Fibroblast of upper back skin (primary cell): ENCODE measurements at places on chromosomes 3 and 15.

DNA sequence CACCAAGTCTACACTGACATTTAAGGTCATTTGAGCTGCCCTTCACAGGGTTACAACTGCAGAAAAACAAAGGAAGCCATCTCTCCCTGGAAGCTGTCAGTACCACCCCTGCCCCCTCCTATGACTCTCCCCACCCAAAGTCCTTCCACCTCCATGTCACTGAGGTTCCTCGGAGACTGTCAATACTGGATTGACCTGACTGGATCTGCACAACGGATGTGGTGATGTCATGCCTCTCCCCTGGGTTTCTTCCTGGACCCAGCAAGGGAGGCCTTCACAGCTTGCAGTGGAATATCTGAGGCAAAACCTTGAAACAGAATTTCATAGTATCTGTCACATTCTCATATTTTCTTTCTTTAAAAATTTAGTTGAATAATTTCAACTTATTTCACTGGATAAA, 153.5 kb downstream of the CLSTN2 start:
- DNase-seq: no peak

- DNase-seq: no peak
Observed at GRCh38 chr15:26805470-26805869, 32.6 kb upstream of the GABRB3 start.

GRCh38 chr15:82056958-82057823, 11.4 kb upstream of the MEX3B start:
- DNase-seq: peak; percentile 74

GRCh38 chr15:100671858-100672543, 69.6 kb downstream of the ASB7 start:
- peak; percentile 50 for DNase-seq

DNA sequence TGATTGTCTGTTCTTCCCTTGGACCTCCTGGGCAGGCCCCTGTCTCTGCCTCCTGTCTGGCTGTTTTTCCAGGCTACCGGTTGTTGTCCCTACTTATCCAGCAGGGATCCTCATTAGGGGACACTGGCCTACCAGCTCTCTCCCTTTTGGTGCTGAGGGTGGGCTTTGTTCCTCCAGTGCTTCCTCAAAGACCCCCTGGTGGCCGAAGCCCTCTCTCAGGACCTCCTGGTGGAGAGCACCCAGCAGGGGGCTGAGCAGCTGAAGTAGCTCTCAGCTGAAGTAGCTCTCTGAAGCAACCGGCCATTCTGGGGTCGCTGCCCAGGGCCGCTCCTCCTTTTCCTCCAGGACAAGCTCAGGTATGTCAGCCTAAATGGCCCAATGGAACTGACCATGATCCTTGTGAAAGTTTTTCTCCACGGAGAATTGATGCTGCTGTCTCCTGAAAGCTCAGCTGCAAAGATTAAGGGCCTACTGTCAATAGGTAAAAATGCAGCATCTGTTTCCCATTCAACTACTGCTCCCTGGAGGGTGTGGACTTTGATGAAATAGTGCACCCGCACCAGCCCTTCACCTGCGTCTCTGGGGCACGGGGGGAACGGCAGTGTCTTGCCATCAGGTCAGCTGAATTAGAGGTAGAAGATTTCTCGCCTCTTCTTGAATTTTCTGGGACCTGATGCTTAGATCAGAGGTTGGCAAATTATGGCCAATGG, 27.6 kb downstream of the ARNT2 start:
- no peak for DNase-seq

- no peak for DNase-seq
Observed at GRCh38 chr3:42693530-42693930, 8.2 kb downstream of the KLHL40 start.

GRCh38 chr15:72058585-72058984, 59.4 kb downstream of the MYO9A start:
- no peak for DNase-seq

DNA sequence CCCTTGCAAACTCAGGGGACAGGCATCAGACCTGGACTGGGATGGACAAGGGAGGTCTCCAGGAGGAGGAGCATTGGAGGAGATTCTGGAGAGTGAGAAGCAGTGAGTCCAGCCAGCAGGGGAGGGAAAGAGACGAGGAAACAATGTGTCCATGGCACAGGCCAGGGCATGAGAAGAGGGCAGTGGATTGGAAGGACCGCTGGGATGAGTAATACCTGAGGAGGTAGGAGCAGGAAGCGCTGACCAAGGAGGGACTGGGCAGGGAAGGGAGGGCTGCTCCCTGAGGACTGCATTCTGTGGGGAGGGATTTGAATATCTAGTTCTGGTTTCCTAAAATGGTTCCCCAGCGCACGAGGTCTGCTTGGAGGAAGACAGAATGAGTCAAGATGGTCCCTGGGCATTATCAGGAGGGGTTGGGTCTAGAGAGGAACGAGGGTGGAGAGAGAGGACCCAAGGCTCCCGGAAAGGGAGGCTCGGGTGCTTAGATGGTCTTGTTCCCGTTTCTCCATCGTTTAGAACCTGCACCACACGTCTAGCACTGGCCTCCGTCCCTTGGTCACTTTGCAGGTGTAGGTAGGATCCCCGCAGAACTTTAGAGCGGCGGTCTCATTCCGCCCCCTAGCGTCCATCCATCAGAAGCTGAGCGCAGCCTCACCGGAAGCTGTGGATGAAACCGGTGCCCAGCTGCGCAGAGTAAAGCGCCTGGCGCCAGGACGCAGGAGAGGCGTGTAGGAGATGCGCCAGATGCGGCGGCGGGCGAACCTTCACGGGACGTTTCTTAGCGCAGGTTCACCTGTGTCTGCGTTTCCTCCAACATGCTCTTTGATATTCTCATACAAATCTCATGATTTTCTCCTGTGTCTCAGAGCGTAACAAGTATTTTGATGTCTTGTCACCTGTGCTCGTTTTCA, 190.7 kb upstream of the NDN start:
- no peak for DNase-seq

DNA sequence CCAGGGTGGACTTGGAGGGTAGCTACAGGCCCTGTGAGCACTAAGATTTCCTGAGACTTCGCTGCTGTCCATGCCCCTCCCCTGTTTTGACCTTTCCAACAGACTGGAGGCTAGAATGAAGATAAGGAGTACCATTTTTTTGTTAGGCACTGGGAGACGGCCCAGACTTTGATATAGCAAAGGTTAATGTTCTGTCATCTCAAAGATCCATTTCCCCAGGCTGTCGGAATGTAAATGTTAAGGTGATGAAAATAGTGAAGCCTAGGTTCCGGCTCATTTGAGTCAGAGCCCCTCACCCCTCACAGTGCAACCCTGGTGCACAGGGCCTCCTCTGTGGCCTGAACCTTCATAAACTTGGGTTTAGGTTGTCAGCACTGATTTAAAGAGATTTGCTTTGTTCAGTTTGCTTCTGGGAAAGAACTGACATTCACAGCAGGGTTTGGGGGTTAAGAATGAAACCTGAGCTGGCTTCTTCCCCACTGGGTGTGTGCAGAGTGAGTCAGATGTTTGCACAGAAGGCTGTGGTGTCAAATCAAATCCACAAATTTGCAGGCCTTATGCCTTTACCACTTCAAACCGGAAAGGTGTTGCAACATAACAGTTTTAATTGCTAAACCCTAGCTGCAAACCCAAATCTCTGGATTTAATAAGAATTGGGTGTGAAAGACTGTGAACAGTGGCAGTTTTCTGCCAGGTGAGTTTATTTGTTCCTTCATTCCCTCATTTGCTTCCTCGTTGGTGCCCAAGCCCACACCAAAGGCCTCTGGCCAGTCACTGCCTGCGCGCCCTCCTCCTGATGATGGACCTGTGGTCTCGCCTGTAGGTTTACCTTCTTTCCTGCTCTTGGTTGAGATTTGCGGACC, 20.6 kb upstream of the KCTD6 start:
- peak; percentile 94 for DNase-seq

GRCh38 chr3:5540532-5540931, 353.0 kb downstream of the EDEM1 start:
- DNase-seq: no peak

- no peak for DNase-seq
Observed at GRCh38 chr15:52414936-52415335, 113.7 kb downstream of the MYO5A start.

DNA sequence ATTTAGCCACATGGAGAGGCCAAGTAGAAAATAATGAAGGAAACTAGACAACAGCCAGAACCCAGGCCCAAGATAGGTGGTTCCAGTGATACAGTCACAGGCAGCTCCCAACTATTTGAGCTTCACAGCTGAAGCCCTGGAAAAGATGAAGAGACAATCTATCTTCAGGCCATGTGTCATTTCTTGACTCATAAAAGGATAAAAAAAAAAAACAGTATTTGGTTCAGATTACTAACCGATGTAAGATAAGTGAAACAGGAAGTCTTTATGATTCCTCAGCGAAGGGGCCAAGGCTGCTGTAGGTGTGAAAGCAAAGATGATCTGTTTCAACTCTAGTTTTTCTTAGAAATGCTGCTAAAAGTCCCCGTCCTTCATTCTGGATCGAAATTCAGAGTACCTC, 394.6 kb downstream of the ZNF385D start:
- peak; percentile 45 for DNase-seq

GRCh38 chr15:90097475-90097874, 4.8 kb downstream of the IDH2 start:
- DNase-seq: no peak

DNA sequence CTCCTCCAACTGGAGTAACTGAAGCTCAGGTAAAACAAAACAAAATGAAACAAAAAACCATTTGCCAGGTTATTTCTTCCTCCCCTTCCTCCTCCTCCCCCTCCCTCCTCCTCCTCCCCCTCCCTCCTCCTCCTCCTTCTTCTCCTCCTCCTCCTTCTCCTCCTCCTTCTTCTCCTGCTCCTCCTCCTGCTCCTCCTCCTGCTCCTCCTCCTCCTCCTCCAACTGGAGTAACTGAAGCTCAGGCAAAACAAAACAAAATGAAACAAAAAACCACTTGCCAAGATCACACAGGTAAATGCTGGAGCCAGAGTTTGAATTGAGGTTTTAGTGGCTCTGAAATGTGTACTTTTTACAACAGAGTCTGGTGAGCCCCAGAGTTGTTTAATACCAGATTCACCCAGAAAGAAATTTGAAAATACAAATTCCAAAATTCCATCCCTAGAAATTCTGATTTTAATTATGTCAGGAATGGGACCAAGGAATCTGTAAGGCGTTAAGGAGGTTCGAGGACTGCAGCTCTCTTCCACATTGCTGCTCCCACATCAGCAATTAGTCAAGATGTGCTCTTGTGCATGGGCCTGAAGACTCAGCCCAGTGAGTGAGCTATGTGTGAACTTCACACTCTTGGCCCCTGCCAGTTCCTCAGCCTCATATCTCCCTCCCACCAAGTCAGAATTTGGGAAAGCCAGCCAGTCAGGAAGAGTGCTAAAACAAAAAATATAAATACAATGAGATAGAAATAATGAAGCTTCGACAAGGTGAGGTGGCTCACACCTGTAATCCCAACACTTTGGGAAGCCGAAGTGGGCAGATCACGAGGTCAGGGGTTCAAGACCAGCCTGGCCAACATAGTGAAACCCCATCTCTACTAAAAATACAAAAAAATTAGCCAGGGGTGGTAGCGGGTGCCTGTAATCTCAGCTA, 31.6 kb upstream of the ZNF770 start:
- DNase-seq: peak; percentile 21

- no peak for DNase-seq
Observed at GRCh38 chr3:58037141-58037910, 29.1 kb downstream of the FLNB start.

DNA sequence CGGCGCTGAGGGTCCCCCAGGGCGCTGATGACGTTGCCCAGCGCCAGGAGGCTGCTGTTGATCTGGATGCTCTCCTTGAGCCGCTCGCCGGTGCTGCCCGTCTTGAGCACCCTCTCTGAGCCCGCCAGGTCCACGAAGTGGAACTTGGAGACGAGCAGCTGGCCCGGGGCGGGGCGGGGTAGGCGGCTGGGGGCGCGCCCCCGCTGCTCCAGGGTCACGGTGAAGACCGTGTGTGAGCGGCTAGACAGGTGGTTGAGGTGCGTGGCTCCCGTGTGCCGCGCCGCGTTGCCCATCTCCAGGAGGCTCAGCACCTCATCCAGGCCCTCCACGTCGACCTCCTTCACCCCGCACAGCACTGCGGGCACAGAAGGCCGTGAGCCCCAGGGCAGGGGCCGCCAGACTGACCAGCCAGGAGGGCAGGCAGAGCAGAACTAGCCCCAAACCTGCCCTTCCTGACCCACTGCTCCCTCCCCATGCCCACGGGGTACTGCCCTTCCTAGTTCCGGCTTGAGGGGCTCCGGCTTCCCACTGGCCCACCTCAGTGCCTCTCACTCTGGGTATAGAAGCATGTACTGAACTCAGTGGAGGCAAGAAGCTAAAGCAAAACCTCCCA, 6.1 kb downstream of the KIF7 start:
- no peak for DNase-seq

GRCh38 chr3:69181592-69182211, 59.3 kb upstream of the LMOD3 start:
- peak; percentile 62 for DNase-seq

- DNase-seq: no peak
Observed at GRCh38 chr3:57131210-57131588, 34.0 kb downstream of the IL17RD start.

- DNase-seq: no peak
Observed at GRCh38 chr15:57045741-57046382, 127.4 kb downstream of the TCF12 start.

DNA sequence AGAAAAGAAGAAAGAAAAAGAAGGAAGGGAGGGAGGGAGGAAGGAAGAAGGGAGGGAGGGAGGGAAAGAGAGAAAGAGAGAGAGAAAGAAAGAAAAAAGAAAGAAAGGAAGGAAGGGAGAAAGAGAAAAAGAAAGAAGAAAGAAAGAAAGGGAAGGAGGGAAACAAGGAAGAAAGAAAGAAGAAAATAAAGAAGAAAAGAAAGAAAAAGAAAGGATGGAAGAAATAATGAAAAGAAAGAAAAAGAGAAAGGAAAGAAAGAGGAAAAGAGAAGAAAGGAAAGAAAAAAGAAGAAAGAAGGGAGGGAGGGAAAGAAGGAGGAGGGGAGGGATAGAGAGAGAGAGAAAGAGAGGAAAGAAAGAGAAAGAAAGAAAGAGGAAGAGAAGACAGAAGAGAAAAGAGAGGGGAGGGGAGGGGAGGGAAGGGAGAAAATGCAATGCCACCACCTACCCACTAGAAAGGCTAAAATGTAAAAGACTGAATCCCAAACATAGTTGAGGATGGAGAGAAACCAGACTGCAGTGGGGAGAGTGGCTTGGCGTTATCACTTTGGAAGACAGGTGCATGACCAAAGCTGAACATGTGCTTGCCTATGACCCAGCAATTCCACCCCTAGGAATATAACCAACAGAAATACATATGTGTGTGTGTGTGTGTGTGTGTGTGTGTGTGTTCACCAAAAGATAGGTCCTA, 66.9 kb upstream of the KLF13 start:
- DNase-seq: no peak

DNA sequence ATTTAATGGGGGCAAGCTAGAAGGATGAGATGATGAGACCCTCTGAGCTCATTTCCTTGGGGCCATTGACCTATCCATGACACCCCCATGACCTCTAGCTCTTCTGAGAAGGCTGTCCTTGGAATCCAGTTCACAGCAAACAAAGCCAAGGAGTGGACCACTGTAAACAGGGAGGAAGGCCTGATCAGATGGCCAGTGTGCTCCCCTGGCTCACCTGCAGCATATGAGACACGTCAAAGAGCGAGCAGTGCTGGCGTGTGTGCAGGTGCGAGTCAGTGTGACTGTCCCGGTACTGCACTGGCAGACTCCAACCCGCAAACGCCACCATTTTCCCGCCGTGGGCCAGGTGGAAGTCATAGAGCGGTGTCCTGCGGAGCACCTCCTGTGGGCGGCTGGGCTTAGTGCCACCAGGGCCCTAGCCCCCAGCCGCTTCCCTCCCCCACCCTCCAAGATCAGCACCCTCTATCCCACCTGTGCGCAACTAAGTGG, 339 bp downstream of the AMT start:
- DNase-seq: no peak

- DNase-seq: no peak
Observed at GRCh38 chr15:42558739-42559138, 10.1 kb downstream of the HAUS2 start.

- DNase-seq: peak; percentile 56
Observed at GRCh38 chr15:81336568-81336967, 12.6 kb upstream of the STARD5 start.
